ENCODE measurements at places on chromosomes 16 and 17.
A peak's percentile ranks its signal among the peaks of the same experiment; 100 is the strongest.

GRCh38 chr17:80882926-80883685, 108.5 kb upstream of the CHMP6 start:
- no peak for DNase-seq

DNA sequence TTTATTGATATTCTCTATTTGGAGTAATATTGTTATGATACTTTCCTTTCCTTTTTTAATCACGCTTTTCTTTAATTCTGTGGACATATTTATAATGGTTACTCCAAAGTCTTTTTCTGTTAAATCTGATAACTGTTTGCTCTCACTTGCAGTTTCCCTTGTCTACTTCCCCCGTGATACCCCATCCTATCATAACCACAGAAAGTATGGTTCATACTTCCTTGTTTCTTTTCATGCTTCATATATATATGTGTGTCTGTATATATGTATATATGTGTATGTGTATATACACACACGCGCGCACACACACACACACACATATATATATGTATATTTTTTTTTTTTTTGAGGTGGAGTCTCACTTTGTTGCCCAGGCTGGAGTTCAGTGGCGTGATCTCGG, 23.5 kb downstream of the SPECC1 start:
- no peak for DNase-seq

- no peak for DNase-seq
These were observed 224.2 kb downstream of the C16orf78 start for GRCh38 chr16:49597796-49598195.

DNA sequence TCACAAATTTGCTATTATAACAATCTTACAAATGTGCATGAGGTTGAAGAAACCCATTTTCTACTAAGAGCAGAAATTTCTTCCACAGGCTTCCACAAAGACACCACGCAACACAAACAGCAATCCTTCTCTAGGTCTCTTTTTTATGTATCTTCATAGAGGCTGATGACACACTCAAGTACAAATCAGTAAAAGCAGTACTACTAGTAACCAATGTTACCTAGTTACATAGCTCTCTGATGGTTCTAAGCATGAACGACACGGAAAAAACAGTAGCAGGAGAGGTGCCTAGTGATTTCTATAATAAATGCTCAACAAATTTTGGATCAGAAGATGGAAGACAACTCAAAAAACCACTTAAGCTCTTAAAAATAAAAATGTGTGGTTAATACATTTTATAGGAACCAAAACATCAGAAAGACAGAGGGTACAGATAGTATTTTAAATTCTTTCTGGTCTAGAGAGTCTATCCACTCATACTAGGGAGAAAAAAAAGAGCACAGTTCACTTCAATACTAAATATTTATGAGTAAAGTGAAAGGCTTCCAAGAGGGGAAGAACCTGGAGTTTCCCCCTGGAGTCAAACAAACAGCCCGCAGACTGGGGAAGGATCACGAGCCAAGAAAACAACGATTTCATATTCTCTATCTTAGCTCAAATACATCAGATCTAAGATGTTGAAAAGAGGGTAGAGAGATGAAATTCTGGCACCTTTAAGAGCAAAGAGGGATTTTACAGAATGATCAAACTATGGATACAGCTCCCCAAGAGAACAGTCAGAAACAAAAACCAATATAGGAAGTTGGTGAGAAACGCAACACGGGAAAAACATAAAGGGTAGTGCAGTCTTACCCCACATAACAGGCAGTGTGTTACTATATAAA, 40.2 kb downstream of the SMG6 start:
- DNase-seq: peak; percentile 36

DNA sequence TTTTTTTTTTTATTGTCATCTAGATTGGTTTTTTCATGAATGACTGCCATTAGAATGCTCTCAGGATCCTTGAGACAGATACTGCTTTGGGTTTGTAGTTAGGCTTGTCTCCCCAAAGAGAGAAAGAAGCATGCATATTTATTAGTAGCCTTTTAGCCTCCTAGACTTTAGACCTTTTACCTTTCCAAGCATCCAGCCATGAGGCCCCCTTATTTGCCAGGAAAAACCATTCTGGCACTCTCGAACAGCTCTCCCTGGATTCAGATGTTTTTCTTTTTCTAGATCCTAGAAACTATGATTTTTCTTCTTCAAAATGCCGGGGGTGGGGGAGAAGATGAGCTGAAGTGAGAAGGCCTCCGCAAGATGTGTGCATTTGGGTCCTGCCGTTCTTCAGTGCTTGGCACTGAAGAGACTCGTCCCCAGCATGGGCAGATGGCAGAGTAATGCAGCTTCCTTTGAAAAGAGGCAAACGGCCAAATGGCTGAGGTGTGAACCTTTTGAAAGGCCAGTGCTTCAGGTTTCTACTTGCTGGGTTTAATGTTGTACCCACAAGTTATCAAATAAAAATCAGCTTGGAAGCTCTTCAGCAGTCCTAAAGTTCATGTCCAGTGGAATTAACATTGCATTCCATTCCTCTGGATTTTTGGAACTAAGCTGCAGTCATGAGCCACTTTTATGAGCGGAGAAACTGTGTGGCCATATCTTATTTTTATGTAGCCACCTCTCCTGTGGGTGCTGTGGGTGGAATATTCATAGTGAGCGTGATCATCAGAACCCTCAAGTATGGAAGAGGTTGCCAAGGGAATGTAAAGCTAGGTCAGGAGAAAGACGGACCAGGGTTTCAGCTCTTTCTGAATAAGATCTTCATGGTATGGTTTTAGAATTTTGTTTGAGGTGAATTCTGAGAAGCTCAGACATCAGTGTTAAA, 7.2 kb downstream of the SOCS7 start:
- DNase-seq: peak; percentile 45

GRCh38 chr16:88289561-88289960, 93.2 kb upstream of the ZNF469 start:
- peak; percentile 88 for DNase-seq
